ENCODE measurements at places on chromosomes 6 and 20.

DNA sequence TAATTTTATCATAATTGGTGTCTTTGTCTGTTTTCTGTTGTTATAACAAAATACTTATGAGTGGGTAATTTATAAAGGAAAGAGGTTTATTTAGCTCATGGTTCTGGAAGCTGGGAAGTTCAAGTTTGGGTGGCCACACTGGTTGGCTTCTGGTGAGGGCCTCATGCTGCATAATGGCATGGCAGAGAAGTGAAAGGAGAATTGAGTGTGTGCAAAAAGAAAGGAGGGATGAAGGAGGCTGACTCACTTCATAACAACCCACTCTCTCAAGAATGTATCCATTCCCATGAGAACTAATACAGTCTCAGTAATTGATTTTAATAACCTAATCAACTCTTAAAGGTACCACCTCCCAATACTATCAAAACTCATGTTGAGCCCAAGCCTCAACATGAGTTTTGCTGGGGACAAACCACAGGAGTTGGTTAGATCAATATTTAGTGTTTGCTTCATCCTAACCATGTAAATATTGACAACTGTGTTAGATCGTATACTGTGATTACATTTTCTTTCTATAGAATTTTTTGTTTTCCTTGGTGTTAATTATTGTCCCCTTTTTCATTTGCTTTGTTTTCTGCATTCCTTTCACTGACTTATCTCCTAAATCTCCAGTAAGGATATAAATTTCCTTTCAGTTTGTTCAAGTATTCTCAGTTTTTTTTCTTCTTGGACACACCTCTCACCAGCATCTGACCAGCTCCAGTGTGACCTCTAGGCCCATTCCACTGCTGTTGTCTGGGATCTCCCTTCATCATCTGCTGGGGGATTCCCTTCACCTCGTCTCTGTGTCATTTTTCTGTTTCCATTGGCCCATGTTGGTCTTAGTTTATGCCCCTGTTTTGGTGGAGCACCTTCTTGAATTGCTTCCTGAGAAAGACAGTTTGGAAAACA lies 54.8 kb upstream of the SCGN start:
- no peak for DNase-seq

GRCh38 chr20:49207076-49207475 lies 12.1 kb upstream of the DDX27 start:
- DNase-seq = no peak

GRCh38 chr6:28945349-28945748 lies 21.6 kb upstream of the TRIM27 start:
- no peak for DNase-seq

DNA sequence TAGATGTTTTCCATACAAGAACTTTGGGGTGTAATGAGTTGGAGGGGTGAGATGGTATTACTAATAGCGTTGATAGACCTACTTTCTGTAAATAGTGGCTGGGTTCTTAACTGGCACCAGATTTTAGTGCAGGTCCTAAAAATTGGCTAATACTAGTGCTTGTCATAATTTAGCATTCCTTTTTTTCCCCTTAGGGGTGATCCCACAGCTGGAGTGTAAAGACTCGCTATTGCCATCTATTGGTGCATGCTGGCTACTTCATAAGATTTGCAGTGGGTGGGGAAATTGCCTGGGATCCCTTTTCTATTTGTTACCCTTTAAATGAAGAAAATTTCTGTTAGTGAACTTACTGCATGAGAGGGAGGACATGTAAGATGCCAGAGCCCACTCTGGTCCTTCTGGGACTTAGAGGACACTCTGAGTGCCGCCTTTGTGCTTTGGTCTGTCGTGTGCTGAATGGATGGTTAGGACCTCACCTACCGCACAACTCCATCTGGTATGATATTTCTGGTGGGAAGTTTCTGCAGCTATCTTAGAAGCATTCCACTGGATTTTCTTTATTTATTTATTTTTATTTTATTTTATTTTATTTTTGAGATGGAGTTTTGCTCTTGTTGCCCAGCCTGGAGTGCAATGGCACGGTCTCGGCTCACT lies 195.5 kb downstream of the JARID2 start:
- DNase-seq = no peak

GRCh38 chr20:6636209-6637159 lies 131.0 kb upstream of the BMP2 start:
- DNase-seq = no peak

- DNase-seq = no peak
Observed at GRCh38 chr6:160730911-160731310, 28.9 kb downstream of the PLG start.

DNA sequence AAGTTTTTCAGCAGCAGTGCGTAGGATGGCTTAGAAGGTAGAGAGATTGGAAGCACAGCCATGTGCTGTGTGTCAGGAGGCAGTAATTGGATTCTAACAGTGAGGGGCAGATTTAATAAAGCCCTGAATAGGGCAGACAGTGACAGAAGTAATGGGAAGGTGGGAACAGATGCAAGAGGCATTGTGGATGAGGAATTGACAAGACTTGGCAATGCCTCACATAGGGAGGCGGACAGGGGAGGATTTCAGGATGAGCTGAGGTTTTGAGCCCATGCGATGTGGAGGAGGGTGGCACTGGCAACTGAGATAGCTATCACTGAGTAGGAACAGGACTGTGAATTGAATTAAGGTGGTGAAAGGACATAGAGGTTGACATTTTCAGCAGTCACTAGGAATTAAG lies 262.2 kb upstream of the FLRT3 start:
- DNase-seq = no peak

DNA sequence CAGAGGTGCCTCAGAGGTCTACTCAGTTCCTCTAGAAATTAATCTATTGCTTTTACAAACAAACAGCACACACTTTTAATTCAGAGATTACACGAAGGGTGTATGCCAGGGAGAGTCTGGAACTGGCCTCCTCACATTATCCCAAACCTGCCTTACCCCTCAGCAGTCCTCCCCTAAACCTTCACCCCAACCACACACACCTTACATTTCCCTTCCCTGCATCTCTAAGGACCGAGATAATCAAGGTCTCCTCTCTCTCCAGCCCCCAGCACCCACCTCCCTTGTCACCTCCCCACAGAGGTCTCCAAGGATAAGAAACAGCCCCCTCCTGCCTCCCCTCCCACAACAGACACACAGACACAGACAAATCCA lies 6.1 kb downstream of the HLA-DRB1 start:
- no peak for DNase-seq

DNA sequence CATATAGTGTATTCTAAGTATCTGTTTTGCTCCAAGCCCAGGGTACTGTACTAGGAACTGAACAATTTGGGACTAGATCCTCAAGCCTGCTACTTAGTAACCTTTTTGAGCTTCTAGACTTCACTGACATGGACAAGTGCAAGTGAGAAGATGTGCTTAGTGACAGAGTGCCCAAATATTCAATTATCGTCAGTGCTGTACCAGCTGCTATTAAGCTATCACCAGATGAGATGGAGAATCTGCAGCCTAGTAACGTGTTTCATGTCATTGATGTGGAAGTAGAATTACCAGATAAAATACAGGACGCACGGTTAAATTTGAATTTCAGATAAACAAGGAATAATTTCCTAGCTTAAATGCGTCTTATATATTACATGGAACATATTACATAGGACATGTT lies 218.3 kb downstream of the ARID1B start:
- no peak for DNase-seq

- DNase-seq = no peak
Observed at GRCh38 chr20:37299718-37300528, 10.5 kb downstream of the MANBAL start.

GRCh38 chr20:38072898-38073297 lies 39.4 kb downstream of the RPRD1B start:
- DNase-seq = no peak

DNA sequence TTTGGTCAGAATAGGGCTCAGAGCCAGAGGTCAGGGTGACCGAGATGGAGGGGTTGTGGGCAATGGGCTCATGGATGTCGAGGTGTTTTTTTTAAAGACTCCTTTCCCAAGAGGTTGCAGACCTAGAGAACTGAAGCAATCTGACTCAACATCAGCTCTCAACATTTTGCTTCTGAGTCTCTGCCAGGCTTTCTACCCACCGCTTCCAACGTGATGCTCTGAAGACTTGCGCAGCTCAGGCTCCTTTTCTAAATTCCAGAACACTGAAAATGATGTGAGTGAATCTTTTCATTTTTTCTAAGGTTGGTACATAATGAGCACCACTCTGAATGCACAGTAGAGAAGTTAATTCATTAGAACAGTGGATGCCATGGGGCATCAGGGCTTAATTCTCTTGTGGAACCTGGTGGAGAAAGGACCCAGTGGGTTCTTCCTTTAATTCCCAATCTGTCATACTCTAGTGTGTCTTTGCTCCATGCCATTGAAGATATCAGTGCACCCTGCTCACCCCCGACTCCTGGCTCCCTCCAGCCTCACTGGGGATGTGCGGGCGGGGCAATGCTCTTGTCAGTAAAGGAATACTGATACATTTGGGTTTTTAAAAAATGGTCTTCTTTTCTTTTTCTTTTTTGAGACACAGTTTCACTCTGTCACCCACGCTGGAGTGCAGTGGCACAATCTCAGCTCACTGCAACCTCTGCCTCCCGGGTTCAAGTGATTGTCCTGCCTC lies 17.0 kb upstream of the KIF13A start:
- DNase-seq = no peak

- no peak for DNase-seq
Observed at GRCh38 chr20:48319943-48320584, 507.7 kb downstream of the PREX1 start.

- DNase-seq = no peak
Observed at GRCh38 chr20:25605148-25605547, 18.7 kb downstream of the NANP start.

DNA sequence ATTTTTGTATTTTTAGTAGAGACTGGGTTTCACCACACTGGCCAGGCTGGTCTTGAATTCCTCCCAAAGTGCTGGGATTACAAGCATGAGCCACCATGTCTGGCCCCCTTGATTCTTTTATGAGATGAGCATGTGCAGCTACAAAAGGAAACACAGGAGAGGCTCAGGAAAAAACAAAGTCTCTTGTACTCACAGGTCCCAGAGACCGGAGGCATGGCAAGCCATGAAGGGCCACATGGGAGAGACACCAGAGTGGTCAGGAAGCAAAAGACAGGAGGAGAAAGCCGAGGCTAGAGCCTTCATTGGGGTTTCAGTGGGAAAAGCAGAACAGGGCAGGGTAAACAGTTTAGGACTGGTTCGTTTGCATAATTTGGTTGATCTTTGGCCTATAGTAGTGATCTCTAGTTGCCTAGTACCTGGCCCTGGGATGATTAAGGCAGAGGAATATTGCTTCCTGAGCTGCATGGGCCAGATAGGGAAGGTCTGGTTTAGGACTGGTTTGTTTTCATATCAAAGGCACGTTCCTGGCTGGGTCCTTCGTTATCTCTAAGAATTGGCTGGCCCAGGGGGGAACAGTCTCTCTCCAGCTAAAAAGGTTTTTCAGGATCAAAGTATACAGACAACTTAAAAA lies 48.2 kb upstream of the PRND start:
- no peak for DNase-seq

DNA sequence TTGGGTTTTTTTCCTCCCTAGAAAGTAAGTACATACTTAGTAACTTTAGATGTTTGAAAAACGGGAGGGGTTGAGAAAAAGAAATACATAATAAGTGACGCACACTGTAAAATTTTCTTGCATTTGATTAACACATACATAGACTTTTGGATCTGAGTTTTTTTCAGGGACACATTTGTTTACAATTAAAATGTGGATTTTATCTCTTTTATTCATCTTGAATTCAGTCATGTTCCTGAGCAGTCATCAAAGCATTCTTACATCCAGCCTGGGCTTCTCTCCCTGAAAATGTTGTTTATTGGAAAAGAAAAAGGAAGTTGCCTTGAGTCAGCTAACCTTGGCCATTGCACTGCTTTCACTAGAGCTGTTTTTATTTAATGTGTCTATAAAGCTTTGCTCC lies 8.7 kb upstream of the RPP40 start:
- DNase-seq = no peak

DNA sequence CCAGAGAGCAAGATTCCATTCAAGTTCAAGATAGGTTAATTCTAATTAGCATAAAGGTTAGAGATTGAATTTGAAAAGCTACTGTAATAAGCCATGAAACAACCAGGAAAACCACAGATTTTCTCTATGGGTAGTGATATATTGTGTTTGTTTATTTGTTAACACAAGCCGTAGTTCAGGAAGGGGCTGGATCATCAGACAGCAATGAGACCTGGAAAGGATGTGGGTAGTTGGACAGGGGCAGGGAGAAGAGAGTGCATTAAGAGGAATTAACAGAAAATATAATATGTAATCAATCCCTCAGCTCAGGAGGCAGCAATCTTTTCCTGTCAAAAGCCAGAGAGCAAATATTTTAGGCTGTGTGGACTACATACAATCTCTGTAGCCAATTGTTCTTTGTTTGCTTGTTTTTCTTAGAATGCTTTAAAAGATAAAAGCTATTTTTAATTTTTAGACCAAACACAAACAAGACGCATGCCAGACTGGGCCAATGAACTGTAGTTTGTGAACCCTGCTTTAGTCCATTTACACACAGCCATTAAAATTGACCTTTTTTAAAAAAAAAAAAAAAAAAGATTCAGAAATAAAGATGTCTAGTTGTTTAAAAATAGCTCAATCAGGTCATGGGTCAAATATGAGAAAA lies 398.7 kb upstream of the MARCKS start:
- no peak for DNase-seq

- no peak for DNase-seq
Observed at GRCh38 chr6:67687396-67687795, 947.7 kb upstream of the ADGRB3 start.

All from stimulated activated CD4-positive, alpha-beta T cell treated with anti-CD3 and anti-CD28 coated beads, Interleukin-2, amount 100 ng/mL, for 48 hours (primary cell).